ENCODE measurements at places on chromosomes 6 and 20. TPM values are rescaled to one million over a fixed set of nuclear protein-coding genes. Genes with fewer than 3 reads are reported as not detected.
A peak's percentile ranks its signal among the peaks of the same experiment; 100 is the strongest.

Gene TBC1D7
- total RNA-seq = 10.6 TPM

Gene ALDH5A1
- 6.1 TPM for total RNA-seq

Gene RCAN2
- total RNA-seq = 2.9 TPM

Gene AIF1
- 28.2 TPM for total RNA-seq

Gene DLK2
- 8.9 TPM for total RNA-seq

Gene SMLR1
- total RNA-seq = not detected

DNA sequence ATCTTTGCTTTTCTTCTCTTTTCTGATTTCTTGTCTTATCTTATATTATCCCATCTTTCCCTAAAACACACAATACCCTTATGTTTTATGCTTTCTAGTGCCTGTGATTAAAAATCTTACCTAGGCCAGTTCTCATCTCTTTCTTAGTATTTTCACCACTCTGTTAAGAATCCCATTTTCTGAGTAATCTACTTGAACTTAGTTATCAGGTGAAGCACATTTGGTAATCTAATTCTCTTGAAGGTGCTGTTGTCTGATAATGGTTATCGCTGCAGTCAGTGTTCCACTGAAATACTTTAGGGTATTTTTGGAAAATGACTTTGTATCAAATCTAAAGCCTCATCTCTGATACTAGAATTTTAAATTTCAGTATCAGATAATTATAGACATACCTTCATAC is 192.5 kb upstream of the MAN1A1 start:
- H3K27ac ChIP-seq = no peak overlapping the region
- no peaks in the 10 kb centered on the region for H3K27me3 ChIP-seq
- DNase-seq = no peak
- no peaks in the 10 kb centered on the region for H3K4me1 ChIP-seq

GRCh38 chr20:37355252-37356180 is 9.6 kb downstream of the SRC start:
- H3K4me3 ChIP-seq = no peak overlapping the region
- peaks cover 9% of the 10 kb centered on the region for H3K4me1 ChIP-seq
- H3K27ac ChIP-seq = peak overlapping the region; percentile 72
- no peaks in the 10 kb centered on the region for H3K36me3 ChIP-seq
- DNase-seq = no peak

GRCh38 chr6:145383428-145383827 is 351.9 kb downstream of the EPM2A start:
- no peak for DNase-seq
- no peak overlapping the region for H3K4me3 ChIP-seq
- H3K36me3 ChIP-seq = no peaks in the 10 kb centered on the region
- H3K4me1 ChIP-seq = no peaks in the 10 kb centered on the region

DNA sequence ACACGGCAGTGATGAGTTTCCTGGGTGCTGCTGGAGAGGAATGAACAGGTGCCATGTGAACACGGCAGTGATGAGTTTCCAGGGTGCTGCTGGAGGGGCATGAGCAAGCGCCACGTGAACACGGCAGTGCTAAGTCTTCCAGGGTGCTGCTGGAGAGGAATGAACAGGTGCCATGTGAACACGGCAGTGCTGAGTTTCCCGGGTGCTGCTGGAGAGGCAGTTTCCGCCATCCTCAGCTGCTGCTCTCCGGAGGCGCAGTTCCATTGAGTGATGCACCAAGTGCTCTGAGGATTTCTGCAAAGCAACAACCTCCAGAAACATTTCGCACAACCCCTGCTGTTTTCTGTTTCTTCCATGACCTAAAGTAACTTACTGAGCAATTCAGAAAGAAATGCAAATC is 155.4 kb downstream of the SMOC2 start:
- no peaks in the 10 kb centered on the region for H3K27me3 ChIP-seq
- no peaks in the 10 kb centered on the region for H3K36me3 ChIP-seq
- no peak overlapping the region for H3K4me3 ChIP-seq
- no peak overlapping the region for H3K27ac ChIP-seq
- no peak for DNase-seq

GRCh38 chr6:143755301-143755744 is 77.6 kb downstream of the PHACTR2 start:
- H3K27me3 ChIP-seq = no peaks in the 10 kb centered on the region
- no peak overlapping the region for H3K4me3 ChIP-seq
- no peaks in the 10 kb centered on the region for H3K4me1 ChIP-seq
- no peak overlapping the region for H3K27ac ChIP-seq
- no peak for DNase-seq
